ENCODE measurements at places on chromosomes 5 and 9.

DNA sequence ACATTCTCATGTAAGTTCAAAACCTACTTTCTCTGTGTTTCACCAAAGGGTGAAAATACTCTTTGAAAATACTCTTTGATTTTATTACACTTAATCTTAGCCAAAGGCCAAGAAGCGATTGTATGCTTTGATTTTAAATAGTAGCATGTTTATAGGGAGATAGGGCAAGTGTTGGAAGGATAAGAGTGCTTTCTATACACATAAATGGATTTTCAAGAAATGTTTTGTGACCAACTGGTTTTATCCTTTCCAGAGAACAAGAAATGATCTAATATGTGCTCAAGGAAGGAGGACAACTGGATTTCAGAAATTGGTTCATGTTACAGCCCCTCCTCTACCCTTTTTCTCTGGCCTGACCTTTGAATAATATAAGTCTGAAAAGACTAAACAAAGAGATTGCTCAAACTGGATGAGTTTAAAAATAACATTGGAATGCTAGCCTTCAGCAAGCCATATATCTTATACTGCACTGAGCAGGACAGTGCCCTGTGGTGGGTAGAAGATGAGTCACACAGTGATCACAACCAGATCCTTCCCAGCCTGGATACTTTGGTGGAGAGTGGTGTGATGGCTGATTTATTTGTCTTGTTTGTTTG, 13.1 kb downstream of the PALM2AKAP2 start:
- no peak for DNase-seq

DNA sequence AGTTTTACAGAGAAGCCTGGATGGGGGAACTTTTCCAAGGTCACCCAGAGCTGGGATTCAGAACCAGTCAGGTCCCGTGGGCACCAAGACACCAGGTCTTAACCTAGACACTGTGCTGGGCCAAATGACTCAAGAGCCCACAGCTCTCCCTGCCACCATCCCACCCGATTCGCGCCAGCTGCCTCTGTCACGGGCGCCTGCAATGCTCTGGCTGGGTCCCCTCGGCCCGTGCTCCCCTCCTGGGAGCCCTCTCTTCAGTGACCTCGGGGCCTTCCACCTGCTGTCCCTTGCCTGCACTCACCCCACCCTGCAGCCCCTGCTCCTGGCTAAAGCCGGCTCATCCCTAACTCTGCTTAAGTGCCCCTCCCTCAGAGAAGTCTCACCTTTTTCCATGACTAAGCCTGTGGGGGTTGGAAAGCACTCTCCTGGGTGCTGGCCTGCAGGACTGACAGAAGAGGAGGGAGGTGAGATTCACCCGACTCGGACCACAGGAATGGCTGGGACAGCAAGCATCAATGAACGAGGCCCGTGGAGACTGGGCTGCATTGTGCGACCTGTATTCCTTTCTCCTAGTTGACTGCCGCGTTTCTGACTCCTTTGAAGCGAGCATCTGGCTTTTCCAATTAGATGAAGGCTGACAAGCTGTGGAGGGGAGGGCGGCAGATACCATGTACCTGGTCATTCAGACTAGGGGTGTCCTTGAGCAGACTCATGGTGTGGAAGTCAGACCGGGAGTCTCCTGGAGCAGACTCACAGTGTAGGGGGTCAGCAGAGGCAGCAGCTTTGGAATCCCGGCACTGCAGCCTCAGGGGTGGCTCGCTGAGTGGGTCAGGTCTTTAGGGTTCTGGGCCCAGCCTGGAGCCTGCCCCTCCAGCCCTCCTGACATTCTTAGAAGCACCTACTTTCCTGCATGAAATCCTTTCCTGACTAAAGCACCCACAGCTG, 5.8 kb upstream of the IL4 start:
- DNase-seq = no peak

- no peak for DNase-seq
Observed at GRCh38 chr5:125377141-125377540, 630.7 kb upstream of the ZNF608 start.

- no peak for DNase-seq
Observed at GRCh38 chr9:3277200-3277599, 248.6 kb downstream of the RFX3 start.

- DNase-seq = no peak
Observed at GRCh38 chr5:179905161-179905560, 2.5 kb downstream of the TBC1D9B start.

DNA sequence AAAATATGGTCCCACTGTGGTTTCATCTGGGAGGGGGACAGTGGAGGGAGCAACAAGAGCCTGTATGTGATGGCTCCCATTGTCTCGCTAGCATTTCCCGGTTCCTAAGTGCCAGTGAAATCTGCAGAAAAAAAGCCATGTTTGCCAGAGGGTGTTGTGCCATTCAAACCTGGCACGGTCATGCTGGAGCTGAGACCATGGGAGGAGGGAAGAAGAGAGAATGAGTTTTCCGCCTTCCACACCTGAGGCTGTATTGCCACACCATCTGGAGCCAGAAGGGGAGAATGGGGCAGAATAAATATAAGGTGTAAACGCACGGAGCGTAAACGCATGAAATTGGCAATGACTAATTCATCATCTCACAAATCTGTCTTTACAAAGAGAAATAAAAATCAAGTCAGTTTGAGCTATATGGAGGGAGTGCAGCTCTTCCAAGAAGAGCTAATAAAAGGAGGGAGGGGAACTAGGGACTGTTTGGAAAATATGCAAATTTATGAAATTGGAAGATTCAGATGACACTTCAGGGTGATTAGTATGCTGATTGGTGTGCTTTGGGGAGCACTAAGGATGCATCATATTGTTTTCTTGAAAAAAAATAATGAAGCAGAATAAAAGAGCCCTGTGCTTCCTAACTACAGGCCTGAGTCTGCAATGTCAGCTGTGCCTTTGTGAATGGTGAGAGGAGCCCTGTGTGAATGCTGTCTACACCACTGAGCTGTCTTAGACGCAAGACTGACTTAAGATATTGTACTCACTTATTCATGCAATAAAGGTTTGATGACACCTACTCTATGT, 237.9 kb downstream of the NSG2 start:
- no peak for DNase-seq

DNA sequence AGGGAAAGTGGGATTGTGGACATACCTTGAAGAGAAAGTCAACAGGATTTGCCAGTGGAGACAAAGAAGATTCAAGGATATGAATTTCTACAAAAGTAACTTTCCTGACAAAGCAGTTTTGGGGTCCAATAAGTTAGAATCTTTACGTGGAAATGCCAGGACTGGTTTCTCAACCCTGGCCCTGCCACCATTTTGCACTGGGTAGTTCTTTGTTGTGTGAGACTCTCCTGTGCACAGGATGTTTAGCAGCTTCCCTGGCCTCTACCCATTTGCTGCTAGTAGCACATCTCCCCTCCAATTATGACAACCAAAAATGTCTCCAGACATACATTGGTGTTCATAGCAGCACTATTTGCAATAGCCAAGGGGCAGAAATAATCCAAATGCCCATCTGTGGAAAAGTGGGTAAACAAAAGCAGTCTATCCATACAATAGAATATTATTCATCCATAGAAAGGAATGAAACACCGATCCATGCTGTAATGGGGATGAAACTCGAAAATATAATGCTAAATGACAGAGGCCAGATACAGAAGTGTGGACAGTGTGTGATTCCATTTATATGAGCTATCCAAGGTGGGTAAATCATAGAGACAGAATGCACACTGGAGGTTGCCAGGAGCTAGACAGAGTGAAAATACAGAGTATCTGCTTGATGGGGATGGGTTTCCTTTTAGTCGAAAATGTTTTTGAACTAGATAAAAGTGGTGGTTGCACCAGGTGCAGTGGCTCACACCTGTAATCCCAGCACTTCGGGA, 91.4 kb downstream of the NSUN2 start:
- no peak for DNase-seq

GRCh38 chr5:96144289-96144688, 182.6 kb upstream of the ELL2 start:
- no peak for DNase-seq

DNA sequence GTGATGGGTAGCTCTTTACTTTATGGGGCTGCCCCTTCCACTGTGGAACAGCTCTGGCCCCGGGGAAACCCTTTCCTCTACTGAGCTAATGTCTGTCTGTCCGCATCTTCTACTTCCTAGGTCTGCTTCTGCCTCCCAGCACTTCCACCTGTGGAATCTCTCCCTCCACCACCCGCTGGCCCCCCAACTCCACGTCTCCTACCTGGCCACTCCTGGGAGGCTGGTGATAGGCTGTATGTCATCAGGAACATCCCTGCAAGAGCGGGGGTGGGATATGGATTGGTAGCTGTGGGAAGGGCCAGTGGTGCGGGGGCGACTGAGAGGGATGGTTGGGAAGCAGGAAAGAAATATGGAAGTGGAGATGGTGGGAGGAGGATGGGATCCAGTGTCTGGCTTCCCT, 9.2 kb downstream of the ALAD start:
- no peak for DNase-seq

GRCh38 chr5:173866243-173866857, 21.8 kb upstream of the CPEB4 start:
- no peak for DNase-seq

DNA sequence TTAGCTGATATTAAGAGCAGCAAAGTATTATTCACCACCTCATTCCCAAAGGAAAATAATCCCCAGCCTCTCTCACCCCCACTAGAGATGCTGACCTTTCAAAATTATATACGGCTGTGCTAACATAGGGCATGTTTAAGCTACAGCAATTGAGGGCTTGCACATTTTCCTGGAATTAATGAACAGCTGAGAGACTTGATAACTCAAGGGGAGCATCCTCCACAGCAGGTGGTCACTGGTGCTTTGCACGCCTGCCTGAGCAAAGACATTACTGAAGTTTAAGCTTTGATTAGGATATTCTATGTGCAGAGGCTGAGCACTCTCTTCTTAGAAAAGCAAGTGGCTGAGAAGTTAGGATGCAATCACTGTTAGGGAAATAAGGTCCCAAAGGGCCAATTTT, 230.9 kb downstream of the FAM114A2 start:
- DNase-seq = no peak

GRCh38 chr5:115558388-115558956, 13.9 kb upstream of the FEM1C start:
- no peak for DNase-seq

DNA sequence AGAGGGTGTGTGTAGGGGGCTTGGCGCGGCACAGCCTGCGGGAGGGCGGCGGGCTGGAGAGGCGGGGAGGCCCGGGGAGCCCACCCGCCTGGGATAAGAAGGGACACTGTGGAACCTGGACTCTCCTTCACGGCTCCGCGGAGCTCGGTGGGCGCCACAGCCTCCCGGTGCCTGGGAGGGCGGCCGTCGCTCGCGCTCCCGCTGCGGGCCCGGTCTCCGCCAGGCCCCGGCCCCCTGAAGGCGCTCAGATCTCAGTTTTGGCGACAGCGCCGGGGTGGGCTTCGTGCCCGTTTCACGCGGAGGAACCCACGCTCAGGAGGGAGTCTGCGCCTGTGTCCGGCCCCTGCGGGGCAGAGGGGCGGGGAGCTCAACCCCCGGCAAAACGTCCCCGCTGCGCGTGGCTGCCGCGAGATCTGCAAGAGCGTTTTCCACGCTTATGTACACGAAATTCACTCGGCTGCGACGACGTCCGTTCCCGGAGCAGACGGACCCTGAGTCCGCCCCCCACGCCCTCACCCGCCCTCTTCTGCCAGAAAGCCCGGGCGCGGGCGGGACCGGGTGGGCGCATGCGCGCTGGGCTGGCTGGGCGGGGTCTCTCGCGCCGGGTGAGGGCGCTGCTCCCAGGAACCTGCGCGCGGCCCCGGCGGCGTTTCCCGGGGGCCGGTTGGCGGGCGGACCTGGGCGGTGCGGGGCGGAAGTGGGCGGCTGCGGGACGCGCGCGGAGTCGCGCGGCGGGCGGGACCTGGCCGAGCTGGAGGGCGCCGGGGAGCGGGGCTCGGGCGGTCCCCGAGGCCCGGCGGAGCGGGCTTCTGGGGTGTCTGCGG, at the start of gene NELFB:
TSS of gene NELFB (plus strand) at position 704 of the 824 bp plus-strand sequence.
- DNase-seq = peak; percentile 100

DNA sequence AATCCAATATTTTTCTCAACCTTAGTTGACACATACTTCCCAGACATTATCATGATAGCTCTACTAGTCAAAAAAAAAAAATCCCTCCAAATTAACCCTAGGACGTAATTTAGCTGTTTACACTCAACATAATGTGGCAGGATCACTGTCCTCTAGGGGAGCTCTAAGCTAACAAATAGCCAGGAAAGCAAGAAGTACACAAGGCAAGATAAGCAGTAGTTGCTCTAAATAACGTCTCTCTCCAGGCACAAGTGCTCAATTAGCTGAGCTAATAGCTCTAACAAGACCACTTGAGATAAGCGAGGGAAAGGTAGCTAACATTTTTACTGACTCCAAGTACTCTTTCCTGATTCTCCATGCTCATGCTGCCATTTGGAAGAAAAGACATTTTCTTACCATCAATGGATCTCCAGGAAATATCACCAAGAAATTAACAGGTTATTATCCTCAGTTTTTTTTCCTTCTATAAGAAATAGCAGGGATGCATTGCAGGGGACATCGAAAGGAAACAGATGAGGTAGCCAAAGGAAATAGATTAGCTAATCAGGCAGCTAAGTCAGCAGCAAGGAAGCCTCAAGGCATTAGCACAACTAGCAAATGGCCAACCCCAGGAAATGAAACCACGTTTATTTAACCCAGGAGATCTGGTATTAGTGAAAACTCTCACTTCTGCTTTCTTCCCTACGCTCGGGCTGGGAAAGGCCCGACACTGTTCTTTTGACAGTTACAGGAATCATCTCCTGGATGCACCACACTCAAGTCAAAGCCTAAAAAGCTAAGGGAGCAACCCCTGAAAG, 614.1 kb downstream of the PTPRD start:
- no peak for DNase-seq

DNA sequence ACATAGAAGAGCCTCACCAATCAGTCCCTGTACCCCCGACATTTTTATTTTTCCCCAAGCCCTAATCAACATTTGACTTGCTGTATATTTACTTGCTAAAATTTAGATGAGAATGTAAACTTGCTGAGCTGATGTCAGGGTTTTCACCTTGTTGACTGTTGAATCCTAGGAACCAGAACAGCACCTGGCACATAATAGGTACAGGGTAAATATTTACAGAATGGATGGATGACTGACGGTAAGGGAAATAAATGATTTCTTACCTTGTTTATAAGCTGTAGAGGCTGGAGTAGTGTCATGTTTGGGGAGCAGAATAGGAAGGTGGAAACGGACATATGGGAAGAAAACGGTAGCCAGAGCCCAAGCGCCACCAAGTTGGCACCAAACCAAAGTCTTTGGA, 107.0 kb upstream of the NUDT12 start:
- no peak for DNase-seq

DNA sequence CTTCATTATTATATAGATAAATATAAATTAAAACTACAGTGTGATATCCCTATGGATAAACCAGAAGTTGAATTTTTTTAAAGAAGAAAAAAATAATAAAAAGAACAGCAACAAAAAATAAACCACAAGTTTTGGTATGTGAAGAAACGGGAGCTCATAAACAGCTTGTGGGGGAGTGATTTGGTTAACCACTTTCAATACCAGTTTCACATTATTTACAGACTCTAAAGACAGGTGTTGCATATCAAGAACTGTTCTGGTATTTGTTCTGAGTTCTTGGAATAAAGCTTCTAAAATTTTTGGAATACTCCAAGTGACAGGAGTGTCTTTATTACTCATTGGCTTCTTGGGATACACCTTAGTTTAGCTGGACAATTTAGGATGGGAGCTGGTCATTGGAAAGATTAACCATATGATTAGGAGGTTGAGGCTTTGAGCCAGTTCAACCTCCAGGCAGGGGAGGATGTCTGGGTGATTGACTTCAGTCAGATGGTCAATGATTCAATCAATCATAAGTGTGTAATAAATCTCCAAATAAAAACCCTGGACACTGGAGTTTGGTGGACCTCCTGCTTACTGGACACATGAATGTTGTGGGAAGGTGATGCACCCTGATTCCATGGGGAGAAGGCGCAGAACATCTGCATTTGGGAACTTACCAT, 2223.1 kb upstream of the C9orf72 start:
- no peak for DNase-seq
